ENCODE measurements at places on chromosomes 12 and 14.

- no peak for DNase-seq
Measured at GRCh38 chr14:79275292-79275655, 936.0 kb downstream of the DIO2 start.

DNA sequence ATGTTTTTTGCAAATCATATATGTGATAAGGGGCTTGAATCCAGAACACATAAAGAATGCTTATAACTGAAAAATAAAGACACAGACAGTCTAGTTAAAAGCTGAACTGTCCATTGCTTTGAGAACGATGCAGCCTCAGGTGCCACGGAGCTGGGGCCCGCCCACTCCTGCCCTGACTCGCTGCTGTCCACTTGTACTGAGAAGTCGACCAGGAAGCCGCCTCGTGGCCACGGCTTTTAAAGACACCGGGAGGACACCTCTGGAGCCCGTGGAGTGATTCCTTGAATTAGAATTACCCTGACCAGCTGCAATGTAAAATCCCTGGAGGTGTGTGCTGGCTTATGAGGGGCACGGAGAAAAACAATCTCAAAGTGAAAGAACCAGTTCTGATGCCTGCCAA, 23.9 kb upstream of the TEX22 start:
- no peak for DNase-seq

- DNase-seq = no peak
Measured at GRCh38 chr14:91866061-91866460, 1.3 kb downstream of the TC2N start.

DNA sequence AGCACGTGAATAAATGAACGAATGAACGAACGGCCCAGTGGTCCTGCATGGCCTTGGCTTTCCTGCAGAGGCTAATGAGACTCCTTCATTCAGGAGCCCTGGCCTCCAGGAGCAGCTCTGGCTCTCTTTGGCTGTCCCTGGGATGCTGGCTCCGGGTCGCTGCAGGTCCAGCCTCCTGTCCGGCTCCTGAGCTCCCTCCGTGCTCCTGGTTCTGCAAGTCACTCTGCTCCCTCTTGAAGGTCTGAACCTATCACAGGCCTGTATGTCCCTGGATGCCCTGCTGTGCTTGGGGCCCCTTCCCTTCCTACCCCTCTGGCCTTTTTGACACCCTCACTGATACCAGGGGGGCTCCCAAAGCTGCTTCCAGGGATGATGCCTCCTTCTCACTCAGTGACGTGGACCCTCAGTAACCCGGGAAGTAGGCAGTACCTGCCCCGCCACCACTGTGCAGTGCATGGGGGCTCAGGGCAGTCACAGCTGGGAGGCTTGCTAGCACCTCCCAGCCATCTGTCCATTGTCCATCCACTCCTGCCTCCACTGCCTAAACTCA, 133.7 kb upstream of the C14orf180 start:
- no peak for DNase-seq

- DNase-seq = peak; percentile 9
Measured at GRCh38 chr12:43776498-43776897, 17.7 kb downstream of the IRAK4 start.

DNA sequence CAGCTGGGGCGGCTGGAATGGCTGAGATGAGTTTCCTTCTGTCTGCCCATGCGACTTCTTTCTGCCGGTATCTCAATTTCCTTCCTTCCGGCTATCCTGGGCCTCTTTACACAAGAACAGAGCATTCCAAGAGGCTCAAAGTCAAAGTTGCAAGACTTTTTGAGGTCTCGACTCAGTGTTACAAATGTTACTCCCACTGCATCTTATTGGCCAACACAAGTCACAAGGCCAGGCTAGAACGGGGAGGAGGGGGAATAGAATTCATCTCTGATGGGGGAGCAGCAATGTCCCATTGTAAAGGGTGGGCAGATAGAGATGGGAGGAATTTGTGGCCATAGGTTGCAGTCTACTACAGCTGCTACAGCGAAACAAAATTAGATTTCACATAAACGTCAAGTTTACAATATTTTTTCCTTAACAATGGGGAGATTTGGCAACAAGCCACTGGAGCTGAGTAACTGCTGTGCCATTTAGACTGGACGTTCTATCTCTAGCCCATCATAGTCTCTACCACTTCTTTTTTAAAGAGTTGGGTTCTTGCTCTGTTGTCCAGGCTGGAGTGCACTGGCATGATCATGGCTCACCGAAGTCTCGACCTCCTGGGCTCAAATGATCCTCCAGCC, 9.5 kb upstream of the NYNRIN start:
- DNase-seq = peak; percentile 63

GRCh38 chr14:61661471-61662400, 33.6 kb upstream of the HIF1A start:
- DNase-seq = no peak

DNA sequence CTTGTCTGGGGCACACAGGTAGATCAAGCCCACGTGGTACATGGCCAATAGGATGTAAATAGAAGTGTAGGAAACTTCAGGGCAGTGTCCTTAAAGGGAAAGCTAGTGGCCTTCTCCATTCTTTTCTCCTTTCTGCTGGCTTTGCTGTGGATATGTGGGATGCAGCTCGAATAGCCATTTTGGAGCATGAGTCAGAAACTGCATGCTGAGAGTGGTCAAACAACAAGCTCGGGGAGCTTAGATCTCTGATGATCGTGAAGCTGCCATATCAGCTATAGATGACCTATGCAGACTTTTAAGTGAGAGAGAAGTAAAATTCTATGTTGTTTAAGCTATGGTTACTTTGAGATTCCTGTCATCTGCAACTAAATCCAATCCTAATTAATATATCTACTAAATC, 241.3 kb upstream of the DAAM1 start:
- no peak for DNase-seq

DNA sequence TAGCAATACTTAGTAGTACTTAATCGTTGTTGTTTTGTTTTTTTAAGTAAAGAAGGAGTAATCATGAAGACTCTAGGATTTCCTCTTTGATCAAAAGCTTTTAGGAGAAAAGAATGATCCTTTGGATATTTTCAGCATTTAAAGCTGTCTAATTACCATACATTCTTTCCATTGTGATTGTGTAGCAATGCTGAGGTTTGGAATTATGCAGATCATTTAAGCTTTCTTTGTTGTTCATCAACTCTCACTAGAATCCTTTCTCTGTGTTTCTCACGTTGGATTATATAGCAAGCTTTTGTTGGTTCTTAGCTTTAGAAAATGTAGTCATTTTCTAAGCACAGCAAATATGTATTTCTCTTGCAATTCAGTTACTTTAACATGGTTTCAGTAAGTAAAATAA, 25.8 kb downstream of the CCDC91 start:
- DNase-seq = no peak

Measured in dermis blood vessel endothelial cell (primary cell).